Activated B cell treated with CpG ODN at 0.5 μM for 24 hours (primary cell): ENCODE measurements at places on chromosomes 5 and 9.

DNA sequence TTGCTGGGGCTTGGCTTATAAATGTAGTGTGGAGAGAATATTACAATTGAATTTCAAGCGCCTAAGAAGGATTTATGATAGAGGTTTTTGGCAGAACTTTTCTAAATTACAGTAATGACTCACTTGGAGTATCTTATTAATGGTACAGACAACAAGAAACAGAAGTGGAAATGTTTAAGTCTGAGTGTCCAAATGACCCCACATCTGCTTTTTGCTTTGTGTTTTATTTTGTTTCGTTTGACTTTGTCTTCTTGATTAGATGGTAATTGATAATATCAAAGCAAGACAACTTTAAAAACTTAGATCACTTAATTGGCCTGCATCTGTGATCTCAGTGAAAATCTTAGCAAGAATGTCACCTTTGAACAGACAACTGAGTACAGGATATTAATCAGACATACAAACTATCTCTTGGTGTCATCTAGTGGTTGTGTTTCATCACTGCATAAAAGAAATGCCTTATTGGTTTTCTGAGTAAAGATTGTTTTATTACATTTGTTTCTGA, 577.4 kb downstream of the ISL1 start:
- no peak for DNase-seq

DNA sequence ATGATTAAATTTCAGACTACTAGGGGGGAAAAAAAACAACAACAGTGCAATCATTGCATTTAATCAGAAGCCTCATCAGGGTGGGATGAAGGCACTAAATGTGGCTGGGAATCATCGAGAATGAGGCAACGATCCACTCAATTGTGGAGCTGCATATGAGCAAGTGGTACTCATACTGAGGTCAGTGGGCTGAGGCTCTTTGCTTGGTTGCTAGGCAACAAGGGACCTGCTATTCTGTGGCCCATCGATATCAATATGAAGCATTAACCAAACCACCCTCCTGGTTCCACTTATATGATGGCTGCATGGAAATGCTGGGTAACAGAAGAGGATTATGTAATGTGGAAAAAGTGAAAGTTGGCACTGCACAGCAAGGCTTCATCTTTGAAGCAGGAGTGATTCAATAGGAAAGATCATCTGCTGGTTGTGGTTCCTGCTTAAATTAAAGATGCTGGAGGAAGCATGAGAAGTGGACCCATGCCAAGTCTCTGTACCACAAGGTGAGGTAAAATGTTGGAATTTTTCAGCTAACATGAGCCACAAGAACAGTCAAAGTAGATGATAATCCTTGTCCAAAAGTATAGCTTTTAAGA, 159.8 kb upstream of the HMHB1 start:
- no peak for DNase-seq

DNA sequence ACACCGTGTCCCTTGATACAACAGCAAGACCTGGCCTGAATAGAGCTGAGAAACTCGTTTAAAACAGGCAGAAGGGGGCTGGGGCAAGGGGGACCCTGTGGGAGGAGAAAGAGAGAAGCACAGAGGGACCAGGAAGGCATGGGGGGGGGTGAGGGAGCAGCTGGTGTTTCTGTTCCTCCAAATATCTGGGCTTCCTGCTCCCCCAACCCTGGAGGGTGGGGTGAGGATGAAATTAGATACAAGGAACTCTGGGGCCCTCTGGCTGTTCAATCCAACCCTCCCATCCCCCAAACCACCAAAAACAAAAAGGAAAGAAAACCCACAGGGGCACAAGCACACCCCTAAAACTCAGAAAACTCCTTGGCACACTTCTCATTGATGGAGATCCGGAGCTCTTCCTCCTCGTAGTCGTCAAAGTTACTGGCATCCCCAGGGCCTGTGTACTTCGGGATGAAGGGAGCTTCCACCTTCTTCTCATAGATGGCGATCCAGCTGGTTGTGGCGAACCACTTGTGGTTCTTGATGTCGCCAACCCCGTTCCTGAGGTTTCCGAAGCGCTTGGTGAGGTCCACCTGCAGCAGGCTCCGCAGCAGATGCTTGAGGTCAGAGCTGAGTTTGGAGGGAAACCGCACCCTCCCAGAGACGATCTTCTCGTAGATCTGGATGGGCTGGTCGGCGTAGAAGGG, 1.1 kb downstream of the PRKACG start:
- no peak for DNase-seq

- no peak for DNase-seq
Measured at GRCh38 chr5:178786859-178787499, 56.5 kb upstream of the ZNF354A start.

- DNase-seq = no peak
Measured at GRCh38 chr5:107979900-107980299, 309.2 kb upstream of the EFNA5 start.

DNA sequence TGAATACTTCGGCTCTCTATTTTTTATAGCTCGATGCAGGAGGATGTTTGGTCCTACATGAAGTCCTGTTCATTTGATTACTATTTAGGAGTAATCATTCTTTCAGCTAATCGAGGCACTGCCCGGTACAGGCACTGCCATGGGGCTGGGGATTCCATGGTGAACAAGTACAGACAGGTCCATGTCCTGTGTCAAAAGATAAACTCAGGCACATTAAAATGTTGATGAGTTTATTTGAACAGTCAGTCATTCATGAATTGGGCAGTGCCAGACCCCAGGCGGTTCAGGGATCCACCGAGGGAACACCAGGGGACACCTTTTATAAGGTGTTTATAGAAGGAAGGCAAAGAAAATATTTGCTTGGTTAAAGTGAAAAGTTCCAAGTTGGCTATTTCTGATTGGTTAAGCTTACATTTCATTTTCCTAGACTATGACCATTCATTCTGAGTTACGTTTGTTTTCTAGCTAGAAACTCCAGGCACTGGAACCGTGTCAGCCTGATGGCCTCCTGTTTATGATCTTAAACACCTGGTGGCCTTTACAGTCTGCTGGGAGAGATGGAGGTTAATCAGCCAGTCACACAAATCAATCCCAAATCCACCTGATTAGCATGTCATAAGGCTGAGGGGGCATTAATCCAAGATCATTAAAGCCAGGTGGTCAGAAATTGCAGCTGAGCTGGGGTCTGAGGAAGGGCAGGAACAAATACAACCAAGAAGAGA, 47.0 kb upstream of the TDRD7 start:
- no peak for DNase-seq
